ENCODE measurements at places on chromosomes 7 and 10.

GRCh38 chr7:129047761-129048160 is 7.2 kb downstream of the TNPO3 start:
- DNase-seq, result no peak

DNA sequence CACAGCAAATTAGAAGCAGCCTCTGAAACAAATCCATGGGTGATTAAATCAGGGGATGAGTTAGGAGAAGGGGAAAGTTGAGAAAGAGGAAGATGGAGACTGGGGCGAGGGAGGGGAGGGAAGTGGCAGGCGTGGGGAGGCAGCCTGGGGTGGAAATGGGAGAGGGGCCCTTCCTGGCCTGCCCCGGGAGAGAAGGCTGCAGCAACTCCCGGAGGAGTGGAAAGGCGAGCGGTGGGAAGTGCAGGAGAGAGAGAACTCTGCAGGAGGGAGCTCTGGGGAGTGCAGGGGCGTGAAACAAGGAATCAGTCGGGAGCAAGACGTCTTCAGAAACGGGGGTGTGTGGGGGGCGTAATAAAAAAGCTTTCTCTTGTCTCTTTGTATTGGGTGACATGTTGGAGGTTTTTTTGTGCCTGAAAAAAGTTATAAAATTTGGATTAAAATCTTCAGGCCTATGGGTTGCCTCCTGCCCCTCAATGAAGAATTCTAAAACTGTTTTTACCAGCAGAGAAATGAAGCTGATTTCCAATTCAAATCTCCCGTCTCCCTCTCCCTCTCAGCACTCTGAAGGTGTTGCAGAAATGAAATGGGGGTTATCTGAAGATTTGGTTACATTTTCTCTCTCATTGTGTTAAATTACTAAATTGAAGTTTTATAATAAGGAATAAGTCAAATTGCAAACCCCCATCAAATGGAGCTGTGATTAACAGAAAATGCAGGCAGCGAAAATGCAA is 4.7 kb upstream of the UNCX start:
- DNase-seq, result no peak

DNA sequence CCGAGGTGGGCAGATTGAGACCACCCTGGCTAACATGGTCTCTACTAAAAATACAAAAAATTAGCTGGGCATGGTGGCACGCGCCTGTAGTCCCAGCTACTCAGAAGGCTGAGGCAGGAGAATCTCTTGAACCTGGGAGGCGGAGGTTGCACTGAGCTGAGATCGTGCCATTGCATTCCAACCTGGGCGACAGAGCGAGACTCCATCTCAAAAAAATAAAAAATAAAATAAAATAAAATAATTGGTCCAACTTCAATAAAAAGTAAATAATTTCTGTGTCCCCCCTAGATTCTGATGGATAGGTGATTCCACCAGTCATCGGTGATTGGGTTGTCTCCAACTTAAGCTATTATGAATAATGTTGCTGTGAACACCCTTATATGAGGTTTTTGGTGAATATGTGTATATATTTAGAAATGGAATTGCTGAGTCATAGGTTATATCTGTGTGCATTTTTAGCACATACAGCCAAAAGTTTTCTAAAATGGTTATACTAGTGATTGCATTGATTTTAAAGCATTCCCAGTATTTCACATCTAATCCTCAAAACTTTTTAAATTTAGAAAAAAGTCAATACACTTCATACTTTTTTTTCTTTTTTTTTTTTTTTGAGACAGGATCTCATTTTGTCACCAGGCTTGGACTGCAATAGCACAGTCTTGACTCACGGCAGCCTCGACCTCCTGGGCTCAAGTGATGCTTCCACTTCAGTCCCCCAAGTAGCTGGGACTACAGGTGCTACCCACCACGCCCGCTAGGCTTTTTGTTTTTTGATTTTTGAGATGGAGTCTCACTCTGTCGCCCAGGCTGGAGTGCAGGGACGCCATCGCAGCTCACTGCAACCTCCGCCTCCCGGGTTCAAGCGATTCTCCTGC is 13.7 kb upstream of the SRPK2 start:
- no peak for DNase-seq

- DNase-seq, result no peak
Measured at GRCh38 chr10:49282306-49282705, 16.7 kb upstream of the C10orf71 start.

DNA sequence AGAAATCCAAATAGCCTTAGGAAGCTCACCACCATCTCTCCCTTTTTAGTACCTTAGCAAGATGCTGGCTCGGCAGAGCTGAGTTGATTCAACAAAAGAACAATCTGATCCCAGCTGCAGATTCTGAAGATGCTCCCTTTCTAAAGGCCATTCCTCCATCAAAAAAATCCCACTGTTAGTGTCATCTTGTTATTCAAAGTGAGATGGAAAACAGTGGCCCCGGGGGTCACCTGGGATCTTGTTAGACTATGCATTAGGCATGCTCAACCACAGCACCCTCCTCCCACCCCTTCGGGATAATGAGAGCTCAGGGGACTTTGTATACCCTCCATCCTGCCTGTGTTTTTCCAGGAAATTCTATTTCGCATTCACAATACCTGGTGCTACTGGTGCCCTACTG is 2.4 kb downstream of the NCAPG2 start:
- DNase-seq, result no peak

DNA sequence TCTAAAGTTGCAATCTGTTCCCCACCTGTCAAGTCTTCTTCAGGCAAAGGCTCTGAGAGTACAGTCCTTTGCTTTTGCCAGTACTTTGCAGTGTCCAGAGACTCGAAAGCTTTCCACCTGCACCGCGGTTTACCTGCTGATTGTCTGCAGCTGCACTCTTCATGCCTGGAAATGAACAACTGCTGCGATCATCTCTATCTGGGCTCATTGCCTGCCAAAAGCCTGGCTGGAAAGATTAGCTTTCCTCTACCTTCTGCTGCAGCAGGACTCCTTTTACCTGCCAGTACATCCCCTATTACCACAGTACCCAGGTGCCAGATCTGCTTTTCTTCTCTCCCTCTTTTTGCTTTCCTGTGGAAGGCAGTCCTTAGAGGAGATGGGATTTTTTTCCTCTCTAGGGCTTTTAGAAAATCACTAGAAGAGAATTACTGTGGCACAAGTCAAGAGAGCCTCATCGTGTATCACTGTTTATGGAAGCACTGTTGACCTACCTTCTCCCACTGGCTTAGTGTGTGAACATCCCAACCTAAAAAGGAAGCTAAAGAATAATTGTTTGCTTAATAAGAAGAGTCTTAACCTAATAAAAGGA is 2.2 kb downstream of the STRIP2 start:
- no peak for DNase-seq

- no peak for DNase-seq
Measured at GRCh38 chr10:63133821-63134557, 861 bp downstream of the NRBF2 start.

DNA sequence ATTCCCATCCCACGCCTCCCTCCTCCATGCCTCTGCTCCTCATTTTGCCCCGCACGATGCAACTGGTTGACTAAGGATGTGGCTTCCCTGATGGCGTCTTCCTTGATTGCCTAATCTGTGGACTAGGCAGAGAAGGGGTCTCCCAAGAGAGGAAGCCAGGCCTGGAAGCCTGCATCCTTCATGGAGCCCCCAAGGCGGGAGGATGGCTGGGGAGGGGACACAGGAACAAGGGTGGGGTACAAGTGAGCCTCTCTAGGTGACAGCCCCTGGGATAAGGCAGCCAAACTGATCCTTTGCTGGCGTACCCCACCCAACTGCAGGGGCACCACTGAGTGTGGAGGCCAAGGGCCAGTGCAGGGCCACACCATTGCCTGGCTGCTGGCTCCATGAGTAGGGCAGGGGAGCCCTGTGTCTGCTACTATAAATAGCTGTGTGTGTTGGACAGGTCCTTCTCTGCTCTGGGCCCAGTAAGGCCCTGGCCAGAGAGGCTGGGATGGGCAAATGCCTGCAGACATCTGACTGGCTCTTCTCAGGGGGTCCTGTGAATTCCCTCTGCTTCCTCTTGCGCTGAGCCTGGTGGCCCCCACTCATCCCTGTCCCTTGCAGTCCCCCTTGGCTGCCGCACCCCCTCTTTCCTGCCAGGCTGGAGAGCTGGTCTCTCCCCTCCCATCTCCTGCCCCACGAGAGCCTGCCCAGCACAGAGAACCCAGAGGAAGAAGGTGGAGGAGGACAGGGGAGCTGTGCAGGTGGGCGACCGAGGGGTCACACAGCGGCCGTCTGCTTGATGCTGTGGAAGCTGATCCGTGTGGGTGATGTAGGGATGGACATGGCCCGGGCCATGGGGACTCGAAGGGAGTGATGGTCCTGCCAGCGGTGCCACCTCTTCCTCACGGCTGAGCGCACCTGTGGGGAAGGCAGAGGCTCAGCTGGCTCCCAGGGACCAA is 29.3 kb downstream of the CRHR2 start:
- no peak for DNase-seq

DNA sequence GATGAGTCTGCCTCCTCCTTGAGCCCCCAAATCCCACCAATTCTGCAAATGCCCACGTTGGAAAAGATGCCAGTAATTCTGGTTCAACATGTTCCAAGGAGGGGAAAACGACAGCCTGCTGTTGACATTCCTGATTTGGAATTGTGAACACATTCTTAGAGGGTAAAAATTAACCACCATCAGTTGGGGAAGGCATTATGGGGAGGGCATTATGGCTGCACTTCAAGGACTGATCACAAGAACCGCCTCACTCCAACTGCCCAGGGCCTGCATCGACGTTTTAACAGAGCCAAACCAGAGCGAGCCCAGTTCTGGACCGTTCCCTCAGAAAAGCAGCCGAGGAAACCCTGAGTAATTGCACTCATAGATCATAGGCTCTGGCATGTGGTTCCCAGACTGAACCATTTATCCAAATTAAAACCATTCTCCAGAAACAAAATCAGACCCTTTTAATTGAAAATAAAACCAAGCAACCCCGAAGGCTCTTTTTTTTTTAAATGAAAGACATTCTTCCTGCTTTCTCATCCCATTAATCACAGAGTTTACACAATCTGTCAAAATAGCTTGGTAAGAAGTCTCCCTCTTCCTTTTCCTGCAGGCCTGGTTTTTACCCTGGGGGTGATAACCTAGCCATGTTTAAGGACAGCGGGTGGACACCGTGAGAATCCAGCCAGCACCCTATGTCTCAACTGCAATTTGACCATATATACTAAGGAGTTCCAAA is 8.0 kb downstream of the TNS3 start:
- DNase-seq, result no peak

- DNase-seq, result no peak
Measured at GRCh38 chr10:32163071-32163761, 107.0 kb upstream of the KIF5B start.

DNA sequence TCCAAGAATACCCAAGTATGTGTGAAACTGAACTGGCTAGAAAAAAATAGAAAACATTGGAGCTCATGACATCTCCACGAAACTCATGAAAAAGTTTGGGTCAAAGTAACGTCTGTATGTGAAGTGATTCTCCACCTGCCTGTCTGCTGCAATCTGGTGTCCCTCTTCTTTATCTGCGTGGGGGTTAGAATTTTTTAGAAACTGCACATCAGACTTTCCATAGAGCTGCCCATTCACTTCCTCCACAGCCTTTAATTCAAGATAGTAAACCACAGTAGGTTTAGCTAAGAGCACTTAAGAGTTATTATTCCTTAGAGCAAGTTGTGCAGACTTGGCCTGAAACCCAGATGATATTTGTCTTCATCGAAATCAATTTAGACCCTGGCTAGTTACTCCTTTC is 55.3 kb downstream of the SCIN start:
- no peak for DNase-seq

DNA sequence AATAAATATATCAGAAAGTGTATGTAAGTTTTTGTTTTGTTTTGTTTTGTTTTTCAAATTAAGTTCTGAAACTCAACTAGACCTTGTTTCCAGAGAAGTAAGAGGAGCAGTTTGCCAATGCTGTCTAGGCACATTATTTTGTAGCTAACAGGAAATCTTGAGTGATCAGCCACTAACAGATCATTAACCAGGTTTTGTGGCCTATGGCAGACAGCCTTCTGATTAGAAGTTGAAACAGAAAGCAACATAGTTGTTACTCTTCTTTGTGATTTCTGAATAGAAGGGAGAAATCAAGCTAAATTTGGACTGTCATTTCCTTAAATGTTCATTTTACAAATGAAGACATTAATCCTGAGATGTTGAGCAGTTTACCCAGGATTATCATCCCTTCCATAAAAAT is 142.6 kb downstream of the PLXDC2 start:
- no peak for DNase-seq

- DNase-seq, result no peak
Measured at GRCh38 chr7:137609500-137609899, 237.3 kb downstream of the DGKI start.

GRCh38 chr7:1668396-1669063 is 1.5 kb upstream of the ELFN1 start:
- DNase-seq, result no peak

DNA sequence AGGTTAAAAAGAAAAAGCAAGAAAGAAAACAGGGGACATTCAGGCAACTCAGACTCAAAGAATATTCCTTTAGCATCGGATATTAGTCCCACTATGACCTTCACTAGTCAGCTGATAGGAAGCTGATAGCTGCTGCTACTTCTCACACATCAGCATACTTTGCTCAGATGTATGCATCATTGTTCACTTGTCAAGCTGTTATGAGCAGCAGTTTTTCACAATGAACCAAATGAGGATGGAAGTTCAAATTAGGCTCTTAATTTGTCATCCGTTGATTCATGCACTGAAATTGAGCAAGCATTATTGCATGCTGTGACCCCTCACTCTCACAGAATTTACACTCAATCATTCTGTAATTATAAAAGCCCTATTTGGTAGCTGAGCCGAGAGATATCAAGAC is 257.7 kb downstream of the SNX13 start:
- no peak for DNase-seq

DNA sequence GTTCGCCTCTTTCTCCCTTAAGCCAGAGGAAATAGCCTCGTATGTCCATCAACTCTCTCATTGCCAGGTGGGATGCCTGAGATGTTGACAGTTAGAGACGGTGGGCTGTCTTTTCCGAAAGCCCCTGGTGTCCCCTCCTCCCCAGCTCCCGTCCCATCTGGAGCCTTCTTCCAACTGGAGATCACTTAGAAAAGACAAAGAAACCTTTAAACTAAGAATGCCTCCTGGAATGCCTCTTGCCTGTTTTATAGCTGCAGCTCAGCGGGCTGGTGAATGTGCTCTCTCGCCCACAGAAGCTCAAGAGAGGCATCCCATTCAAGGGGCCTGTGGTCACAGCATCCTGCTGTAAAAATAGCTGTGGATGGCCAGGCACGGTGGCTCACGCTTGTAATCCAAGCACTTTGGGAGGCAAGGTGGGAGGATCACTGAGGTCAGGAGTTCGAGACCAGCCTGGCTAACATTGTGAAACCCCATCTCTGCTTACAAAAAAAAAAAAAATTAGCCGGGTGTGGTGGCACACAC is 5.2 kb upstream of the MYL10 start:
- no peak for DNase-seq

DNA sequence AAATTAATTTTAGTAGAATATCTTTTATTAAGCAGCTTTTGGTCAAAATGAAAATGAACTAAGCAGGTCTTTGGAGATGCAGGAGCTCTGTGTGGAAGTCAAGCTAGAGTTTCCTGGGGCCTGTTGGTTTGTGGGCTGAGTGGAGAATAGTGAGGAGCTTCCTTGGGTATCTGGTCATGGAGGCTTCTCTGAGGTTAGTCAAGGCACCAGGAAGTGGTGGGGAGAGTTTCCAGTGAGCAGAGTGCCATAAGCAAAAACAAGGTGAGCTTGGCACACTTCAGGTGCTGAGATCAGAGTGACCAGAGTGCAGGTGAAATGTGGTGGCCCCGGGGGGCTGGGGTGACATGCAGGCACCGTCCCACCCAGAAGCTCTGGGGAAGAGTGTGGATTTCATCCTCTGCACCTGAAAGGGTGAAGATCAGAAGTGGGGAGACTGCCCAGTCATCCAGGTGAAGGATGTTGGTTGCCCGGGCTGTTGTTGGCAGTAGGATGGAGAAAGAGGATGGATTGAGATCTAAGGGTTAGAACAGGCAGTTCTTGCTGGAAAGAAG is 77.4 kb downstream of the WDR37 start:
- no peak for DNase-seq

GRCh38 chr7:155286686-155287085 is 11.0 kb upstream of the INSIG1 start:
- DNase-seq, result no peak
